Ascending aorta (tissue), 2 donors: ENCODE measurements at places on chromosomes 1 and 21.

GRCh38 chr1:157496121-157496526 is 56.2 kb downstream of the FCRL5 start:
- H3K4me1 ChIP-seq: no peaks in the 10 kb centered on the region
- no peaks in the 10 kb centered on the region for H3K36me3 ChIP-seq
- no peak for DNase-seq

DNA sequence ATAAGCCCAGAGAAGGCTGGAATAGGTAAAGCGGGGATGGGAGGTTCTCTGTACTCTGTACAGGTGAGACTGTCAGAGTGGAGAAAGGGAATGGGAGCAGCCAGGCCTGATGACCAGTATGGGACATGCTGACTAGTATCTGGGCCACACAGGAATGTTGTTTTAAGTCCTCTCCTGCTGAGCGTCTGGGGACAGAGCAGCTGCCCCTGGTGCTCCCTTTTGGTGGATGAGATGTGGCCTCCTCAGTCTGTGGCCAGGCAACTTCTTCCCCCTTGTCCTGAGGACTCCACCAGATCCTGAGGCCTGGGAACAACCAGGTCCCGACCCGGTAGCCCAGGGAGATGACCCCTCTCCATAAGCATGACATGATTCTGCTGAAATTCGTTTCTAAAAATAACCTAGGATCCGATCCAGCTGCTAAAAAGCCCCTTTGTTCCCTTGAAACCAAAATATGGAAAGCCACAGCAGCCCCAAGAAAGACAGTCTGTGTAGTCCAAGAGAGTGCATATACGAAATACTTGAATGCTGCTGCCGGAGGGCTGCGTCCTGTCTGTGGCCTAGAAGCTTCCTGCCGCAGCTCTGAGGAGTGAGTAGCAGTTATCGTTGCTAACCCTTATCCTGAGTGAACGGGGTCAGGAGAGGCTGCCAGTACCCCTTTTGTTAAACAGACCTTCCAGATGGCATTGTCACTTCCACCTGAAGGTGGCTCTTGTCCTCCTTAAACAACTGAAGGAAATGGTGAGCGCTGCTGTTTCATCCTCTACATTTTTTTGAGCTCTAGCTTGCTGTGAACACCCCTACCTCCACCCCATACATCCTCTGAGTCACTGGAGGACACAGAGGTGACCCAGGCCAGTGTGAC is 47.1 kb downstream of the ATP2B4 start:
- no peak overlapping the region for H3K4me3 ChIP-seq
- H3K36me3 ChIP-seq: no peaks in the 10 kb centered on the region
- peak overlapping the region; percentile 82 for H3K27ac ChIP-seq

DNA sequence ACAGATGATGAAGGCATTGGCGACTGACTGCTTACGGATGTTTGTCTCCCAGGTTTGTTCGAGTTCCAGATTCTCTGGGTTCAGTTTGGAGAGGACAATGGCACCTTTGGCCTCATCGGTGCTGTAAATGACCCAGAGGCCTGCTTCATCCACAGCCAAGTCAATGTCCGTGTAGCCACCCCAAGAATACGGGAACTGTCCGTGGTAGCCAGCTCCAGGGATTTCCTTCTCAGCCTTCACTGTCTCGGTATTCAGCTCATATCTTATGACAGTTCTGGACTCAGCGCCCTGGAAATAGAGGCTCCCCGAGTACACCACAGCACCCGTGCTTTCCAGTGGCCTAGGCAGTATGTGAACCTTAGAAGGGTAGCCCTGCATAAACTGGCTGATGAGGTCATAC is 14.1 kb downstream of the MYOCOS start:
- H3K27me3 ChIP-seq: no peaks in the 10 kb centered on the region
- H3K4me1 ChIP-seq: no peaks in the 10 kb centered on the region
- H3K27ac ChIP-seq: no peak overlapping the region
- no peaks in the 10 kb centered on the region for H3K36me3 ChIP-seq

DNA sequence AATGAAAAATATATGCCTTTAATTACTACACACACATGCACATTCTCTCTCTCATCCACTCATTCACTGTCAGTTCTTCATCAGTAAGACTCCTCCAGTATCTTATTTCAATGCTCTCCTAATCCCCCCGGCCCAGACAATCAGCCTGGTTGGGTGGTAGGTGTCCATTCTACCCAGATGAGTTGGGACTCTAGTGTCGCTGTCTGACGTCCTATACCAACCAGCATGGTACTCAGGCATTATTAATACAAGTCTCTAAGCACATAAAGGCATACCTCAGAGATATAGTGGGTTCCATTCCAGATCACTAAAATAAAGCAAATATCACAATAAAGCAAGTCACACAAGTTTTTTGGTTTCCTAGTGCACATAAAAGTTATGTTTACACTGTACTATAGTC is 19.8 kb downstream of the NRIP1 start:
- no peak overlapping the region for H3K27ac ChIP-seq
- peaks cover 9% of the 10 kb centered on the region for H3K36me3 ChIP-seq
- no peak for DNase-seq
- H3K27me3 ChIP-seq: no peaks in the 10 kb centered on the region

DNA sequence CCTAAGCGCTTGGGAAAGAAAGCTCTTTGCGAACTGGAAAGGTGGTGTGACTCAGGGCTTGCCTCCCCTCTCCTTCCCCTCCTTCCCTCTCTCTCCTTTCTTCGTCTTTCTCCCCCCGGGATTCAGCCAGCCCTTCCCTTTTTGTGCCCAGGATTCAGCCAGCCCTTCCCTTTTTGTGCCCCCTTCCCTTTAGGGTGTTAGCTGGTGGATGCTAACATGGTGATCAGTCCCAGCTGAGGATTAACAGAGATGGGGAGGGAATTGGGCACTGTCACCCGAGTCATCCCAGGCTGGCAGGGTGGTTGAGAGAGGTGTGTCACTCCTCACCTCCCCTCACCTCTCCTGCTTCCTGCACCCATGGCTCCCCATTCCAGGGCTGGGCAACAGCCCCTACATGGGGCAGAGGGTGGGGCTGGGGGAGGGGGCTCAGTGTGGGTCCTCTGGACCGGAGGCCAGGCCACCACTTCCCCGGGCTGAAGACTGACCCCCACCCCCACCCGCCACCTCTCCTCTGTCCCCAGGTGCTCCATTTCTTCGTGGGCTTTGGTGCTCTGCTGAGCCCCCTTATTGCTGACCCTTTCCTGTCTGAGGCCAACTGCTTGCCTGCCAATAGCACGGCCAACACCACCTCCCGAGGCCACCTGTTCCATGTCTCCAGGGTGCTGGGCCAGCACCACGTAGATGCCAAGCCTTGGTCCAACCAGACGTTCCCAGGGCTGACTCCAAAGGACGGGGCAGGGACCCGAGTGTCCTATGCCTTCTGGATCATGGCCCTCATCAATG is 51.5 kb downstream of the ELK4 start:
- no peak for DNase-seq
- no peaks in the 10 kb centered on the region for H3K36me3 ChIP-seq
- H3K27me3 ChIP-seq: no peaks in the 10 kb centered on the region
- H3K4me3 ChIP-seq: no peak overlapping the region
- H3K4me1 ChIP-seq: no peaks in the 10 kb centered on the region

- H3K4me3 ChIP-seq: no peak overlapping the region
- H3K36me3 ChIP-seq: no peaks in the 10 kb centered on the region
- no peaks in the 10 kb centered on the region for H3K27me3 ChIP-seq
- DNase-seq: no peak
- no peaks in the 10 kb centered on the region for H3K4me1 ChIP-seq
Observed at GRCh38 chr1:241411776-241412338, 54.9 kb upstream of the RGS7 start.

GRCh38 chr1:86450847-86451246 is 17.9 kb upstream of the CLCA1 start:
- H3K27me3 ChIP-seq: no peaks in the 10 kb centered on the region
- no peak overlapping the region for H3K4me3 ChIP-seq
- H3K27ac ChIP-seq: no peak overlapping the region
- DNase-seq: no peak
- H3K36me3 ChIP-seq: no peaks in the 10 kb centered on the region
